Sigmoid colon (tissue), 7 donors: ENCODE measurements at places on chromosomes 2 and 18.

DNA sequence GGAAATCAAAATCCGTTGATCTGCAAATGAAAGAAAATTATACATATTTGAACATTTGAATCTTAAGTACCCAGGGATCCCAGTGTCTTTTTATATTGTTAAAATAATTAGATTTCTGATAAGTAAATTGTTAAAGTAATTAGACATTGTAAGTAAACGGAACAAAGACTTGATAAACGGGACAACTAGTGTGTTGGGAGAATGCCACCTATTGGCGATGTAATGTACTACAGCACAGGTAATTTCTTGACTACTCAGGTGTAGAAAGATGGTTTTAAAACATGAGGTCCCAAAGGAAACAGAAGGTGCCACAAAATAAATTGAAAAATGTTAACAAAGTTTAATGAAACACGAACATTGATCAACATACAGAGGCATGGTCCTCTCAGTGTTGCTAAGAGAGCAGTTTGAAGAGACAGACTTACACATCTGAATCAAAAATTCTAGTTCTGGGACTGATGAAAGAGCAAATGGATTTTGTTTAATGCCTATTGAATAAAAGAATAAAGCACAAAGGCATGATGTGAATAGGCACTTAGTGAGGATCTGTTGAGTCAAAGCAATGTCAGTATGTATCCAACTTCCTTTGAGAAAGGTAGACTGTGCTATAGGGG, 103.4 kb upstream of the RASGRP3 start:
- H3K27ac ChIP-seq: no peak overlapping the region
- H3K36me3 ChIP-seq: no peaks in the 10 kb centered on the region
- no peak for DNase-seq
- H3K27me3 ChIP-seq: no peaks in the 10 kb centered on the region
- H3K4me3 ChIP-seq: no peak overlapping the region
- no peaks in the 10 kb centered on the region for H3K4me1 ChIP-seq

DNA sequence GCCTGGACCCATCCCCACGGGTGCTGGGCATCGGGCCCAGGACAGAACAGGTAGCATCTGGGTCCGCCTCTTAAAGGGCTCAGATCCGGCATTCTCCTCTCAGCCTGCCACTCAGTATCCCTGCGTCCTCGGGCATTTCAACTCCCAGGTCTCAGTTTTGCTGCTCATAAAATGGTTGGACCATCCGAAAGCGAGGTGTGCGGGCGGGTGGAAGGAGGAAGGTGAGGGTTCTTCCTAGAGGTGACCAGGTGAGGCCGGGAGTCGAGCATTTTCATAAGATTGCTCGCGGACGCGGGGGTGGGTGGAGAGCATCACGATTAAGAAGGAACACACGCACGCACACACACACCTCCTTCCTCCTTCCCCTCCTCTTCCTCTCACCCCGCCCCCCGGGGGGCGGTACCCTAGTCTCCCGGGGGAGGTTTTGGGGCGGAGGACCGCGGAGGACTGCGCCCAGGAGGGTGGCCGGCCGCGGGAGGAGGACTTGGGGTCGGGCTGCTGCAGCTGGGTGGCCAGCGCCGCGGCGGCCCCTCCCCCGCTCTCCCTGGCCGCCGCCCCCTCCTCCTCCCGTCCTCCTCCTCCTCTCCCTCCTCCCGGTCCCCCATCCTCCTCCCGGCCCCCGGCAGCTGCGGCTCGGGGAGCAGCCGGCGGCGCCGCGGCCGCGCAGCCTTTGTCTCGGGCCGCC, 97.9 kb upstream of the GPR45 start:
- no peak for DNase-seq
- peaks cover 33% of the 10 kb centered on the region for H3K27me3 ChIP-seq
- no peaks in the 10 kb centered on the region for H3K36me3 ChIP-seq

- no peaks in the 10 kb centered on the region for H3K4me1 ChIP-seq
- no peak overlapping the region for H3K27ac ChIP-seq
- H3K27me3 ChIP-seq: no peaks in the 10 kb centered on the region
- H3K36me3 ChIP-seq: no peaks in the 10 kb centered on the region
- no peak overlapping the region for H3K4me3 ChIP-seq
- DNase-seq: no peak
Observed at GRCh38 chr2:224869601-224870233, 153.6 kb upstream of the CCDC195 start.

GRCh38 chr2:216761133-216761532, 65.8 kb upstream of the IGFBP5 start:
- no peak for DNase-seq
- no peaks in the 10 kb centered on the region for H3K36me3 ChIP-seq
- peaks cover 57% of the 10 kb centered on the region for H3K4me1 ChIP-seq
- H3K4me3 ChIP-seq: no peak overlapping the region
- H3K27me3 ChIP-seq: no peaks in the 10 kb centered on the region

DNA sequence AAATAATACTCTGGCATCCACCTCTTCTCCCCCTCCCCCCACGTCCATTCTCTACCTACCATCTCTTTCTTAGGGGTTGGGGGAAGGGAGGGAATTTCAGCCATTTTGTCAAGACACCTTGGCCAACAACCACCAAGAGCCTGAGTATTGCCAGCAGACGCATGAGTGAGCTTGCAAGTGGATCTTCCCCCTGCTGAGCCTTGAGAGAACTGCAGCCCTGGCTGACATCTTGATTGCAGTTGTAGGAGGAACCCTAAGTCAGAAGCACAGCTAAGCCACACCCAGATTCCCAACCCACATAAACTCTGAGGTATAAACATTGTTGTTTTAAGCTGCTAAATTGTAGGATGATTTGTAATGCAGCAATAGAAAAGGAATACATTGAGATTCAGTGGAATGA, 165.6 kb downstream of the TMEFF2 start:
- H3K36me3 ChIP-seq: no peaks in the 10 kb centered on the region
- no peak overlapping the region for H3K4me3 ChIP-seq
- DNase-seq: no peak
- no peaks in the 10 kb centered on the region for H3K27me3 ChIP-seq

DNA sequence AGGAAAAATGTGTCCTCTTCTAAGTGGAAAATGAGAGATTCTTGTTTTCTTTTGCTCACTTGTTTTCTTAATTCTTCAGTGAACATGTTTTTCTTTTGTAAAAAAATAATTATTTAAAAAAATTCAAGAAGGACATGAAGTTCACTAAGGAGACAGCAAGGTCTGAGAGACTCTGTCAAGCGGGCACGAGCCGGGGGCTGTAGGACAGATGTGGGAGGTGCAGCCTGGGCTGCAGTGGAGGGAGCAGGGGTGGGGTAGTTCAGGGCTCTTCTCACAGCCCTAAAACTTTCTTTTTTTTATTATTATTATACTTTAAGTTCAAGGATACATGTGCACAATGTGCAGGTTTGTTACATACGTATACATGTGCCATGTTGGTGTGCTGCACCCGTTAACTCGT, 4.3 kb upstream of the HDAC4 start:
- no peaks in the 10 kb centered on the region for H3K36me3 ChIP-seq
- H3K4me3 ChIP-seq: no peak overlapping the region
- no peaks in the 10 kb centered on the region for H3K27me3 ChIP-seq
- no peak overlapping the region for H3K27ac ChIP-seq
